HS-27A (cell line): ENCODE measurements at places on chromosomes 7 and 10.

DNA sequence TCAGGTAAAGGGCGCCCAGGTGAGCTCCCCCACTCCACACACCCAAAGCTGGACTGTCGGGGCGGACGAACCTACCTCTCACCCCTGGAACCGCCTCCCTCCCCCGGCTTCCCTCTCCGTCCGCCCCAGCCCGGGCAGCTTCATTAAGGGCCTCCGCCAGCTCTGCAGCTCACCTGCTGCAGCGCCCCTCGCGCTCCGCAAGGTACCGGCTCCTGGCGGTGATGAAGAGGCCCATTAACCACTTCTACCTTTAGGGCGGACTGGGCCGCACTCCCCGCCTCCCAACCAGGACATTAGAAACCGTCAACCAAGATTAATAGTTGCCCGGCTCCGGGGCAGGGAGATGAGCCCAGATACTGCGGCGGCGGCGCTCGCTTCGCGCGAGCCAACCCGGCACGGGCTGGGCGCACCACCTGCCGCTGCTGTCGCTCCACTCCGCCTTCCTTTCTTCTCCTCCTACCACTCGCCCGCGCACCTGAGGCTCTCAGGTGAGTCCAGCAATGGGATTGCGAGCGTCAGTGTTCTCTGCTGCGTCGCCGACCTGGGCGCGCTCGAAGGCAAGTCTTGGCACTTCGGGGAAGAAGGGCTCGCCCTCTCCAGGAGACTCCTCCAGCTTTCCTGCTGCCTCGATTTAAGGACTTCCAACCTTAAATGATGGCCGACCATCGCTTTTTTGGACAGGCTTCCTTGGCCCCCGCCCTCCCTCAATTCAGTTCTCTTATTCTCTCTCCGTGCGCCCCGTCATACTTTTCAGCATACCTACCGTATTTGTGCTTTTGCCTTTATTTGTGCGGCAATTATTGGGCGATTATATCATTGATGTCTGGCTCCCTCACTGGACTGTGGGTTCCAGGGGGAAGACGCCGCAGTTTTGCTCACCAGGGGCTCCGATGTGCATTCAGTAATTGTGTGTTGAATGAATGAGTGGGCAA, 13.6 kb upstream of the KAZALD1 start:
- no peak for DNase-seq

DNA sequence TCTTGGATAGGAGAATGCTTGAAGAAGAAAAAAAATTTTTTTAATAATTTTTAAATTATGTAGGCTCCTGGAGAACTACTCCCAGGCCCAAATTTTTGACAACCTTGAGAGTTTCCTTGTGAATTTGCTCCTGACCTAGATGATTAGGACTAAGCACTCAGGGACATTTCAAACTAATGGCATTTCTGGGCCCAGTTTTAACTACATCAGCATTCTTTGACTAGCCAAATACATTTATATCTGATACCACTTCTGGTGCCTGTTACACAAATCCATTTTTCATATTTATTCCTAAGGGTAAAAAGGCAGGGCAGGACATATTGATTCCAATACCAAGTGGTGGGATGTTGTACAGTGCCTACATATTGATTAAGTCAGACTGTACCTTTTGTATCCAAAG, 60.8 kb upstream of the CC2D2B start:
- no peak for DNase-seq

GRCh38 chr10:49632406-49633317, 18.8 kb downstream of the CHAT start:
- no peak for DNase-seq

- DNase-seq: no peak
Measured at GRCh38 chr10:2994221-2994961, 73.0 kb upstream of the PFKP start.

GRCh38 chr10:115606086-115606485, 512.9 kb downstream of the ATRNL1 start:
- peak; percentile 7 for DNase-seq

- DNase-seq: no peak
Measured at GRCh38 chr10:84935772-84936171, 607.4 kb downstream of the CCSER2 start.
